ENCODE measurements at places on chromosomes 7 and 10. TPM values are rescaled to one million over a fixed set of nuclear protein-coding genes. Genes with fewer than 3 reads are reported as not detected.

GRCh38 chr7:32761451-32762205 lies 129.9 kb downstream of the KBTBD2 start:
- no peaks in the 10 kb centered on the region for H3K36me3 ChIP-seq
- no peaks in the 10 kb centered on the region for H3K27me3 ChIP-seq
- H3K4me1 ChIP-seq, result no peaks in the 10 kb centered on the region
- no peak for DNase-seq

DNA sequence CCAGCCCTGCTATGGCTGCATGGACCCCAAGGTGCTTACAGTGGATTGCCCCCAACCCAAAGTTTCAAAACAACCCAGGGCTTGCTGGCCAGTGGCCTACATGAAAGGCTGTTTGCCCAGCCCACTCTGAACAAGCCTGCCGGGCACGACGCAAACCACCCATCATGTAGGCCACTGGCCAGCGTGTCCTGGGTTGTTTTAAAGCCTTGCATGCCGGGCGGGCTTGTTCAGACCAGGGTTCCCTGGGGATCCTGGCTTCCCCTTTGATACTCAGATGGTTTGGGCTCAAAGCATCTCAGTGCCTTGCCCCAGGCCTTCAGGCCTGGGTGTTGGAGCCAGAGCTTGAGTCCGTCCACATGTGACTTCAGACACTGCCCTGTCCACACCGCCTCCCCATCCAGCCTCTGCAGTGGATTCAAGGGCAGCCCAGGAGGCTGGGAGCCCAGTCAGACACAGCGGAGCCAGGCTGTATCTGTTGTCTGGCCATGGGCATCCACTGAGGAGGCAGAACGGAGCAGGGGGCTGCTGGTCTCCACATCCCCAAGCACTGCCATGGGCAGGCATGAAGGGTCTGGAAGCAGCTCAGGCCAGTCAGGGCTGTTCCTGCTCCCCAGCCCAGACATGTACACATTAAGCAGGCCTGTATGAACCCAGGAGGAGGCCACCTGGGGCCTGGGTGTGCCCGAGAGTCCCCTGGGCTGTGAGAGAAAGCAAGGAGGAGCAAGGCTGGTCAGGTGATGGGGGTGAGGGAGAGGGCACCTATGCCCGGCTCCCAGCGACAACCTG lies 4.0 kb upstream of the ADIRF start:
- no peak overlapping the region for H3K4me3 ChIP-seq
- H3K27me3 ChIP-seq, result no peaks in the 10 kb centered on the region
- H3K36me3 ChIP-seq, result no peaks in the 10 kb centered on the region
- peak; percentile 47 for DNase-seq

DNA sequence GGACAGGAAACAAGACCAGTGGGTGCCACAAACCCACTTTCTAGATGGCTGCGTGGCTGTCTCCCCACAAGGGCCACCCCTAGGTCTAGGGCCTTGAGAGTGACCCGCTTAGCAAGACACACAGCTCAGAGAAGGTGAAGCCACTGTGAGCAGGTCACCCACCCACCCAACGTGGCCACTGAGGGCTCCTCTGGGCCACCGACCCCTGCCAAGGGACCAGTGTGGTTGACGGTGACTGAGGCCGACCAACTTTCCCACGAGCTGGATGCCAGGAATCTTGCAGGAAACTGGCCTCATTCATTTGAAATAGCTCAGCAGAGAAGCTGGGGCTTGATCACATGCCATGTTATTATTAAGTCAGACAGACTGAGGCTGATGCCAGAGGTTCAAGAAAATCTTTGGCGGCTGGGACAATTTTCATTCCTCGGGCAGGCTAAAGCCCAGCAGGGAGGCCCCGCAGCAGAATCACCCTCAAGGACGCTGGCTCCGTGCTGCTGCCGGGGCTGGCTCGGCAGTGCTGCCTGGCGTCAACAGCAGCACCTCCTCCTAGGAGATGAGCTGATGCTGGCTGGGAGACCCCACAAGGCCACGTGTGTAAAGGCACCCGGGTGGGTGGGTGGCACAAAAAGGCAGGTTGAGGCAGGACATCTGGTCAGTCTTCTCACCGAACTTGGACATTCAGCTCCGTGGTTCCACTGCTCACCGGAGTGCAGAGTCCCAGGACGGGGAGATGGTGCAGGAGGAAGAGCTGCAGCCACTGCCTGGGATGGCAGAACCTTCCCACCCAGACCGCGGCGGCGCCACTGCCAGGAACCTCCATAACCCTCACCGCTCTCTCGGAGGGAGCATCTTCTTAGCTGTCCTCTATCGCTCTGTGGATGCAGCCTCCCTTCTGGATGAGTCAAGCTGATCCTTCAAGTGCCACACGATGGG lies 57.8 kb downstream of the ZRANB1 start:
- H3K4me1 ChIP-seq, result peaks cover 19% of the 10 kb centered on the region
- H3K27ac ChIP-seq, result peak overlapping the region; percentile 41
- H3K4me3 ChIP-seq, result no peak overlapping the region
- no peak for DNase-seq
- peaks cover 4% of the 10 kb centered on the region for H3K36me3 ChIP-seq

GRCh38 chr7:78176171-78176570 lies 377.6 kb downstream of the PHTF2 start:
- H3K4me1 ChIP-seq, result no peaks in the 10 kb centered on the region
- H3K27ac ChIP-seq, result no peak overlapping the region
- DNase-seq, result no peak

DNA sequence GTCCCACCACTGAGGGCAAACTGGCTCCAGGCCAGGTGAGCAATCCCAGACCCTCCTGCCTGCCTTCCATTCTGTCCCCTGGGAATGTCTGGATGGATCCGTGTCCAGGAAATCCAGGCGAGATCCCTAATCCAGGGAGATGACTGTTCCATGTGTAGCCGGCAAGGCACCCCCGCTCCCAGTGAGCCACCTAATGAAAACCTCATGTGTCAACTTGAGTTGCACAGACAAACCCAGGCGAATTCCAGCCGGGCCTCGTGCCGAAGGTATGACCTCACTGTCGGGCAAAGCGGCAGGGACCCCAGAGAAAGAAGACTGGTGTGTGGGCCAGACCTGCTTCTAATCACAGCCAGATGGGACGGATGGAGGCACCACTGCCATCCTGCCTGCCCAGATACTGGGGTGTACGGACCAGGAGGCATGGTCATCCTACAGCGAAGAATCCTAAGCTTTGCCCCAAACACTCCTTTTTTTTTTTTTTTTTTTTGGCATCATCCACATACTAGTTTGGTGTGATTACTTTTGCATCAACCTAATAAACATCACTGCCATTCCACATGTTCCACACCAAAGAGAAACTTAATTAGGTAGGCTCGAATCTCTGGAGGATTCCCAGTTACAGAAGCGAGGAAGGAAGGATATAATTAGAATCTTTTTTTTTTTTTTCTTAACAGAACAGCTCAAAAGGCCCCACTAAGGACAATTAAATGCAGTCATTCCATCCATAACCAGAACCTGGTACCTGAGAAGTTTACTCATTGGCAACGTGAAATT lies 313.1 kb downstream of the CALN1 start:
- H3K27me3 ChIP-seq, result no peaks in the 10 kb centered on the region
- no peak for DNase-seq
- no peak overlapping the region for H3K4me3 ChIP-seq
- H3K36me3 ChIP-seq, result no peaks in the 10 kb centered on the region
- H3K27ac ChIP-seq, result no peak overlapping the region

CROT gene
- 7.4 TPM for polyA plus RNA-seq

C10orf67 gene
- polyA plus RNA-seq, result not detected

ZMIZ2 gene
- polyA plus RNA-seq, result 199 TPM

Measured in pancreas (tissue), 10 donors.